ENCODE measurements at places on chromosomes 3 and 15.

- no peak for ATAC-seq
These were observed 60.6 kb downstream of the CYP11A1 start for GRCh38 chr15:74306781-74307217.

GRCh38 chr15:64209680-64210334 lies 47.0 kb upstream of the PPIB start:
- no peak for ATAC-seq

DNA sequence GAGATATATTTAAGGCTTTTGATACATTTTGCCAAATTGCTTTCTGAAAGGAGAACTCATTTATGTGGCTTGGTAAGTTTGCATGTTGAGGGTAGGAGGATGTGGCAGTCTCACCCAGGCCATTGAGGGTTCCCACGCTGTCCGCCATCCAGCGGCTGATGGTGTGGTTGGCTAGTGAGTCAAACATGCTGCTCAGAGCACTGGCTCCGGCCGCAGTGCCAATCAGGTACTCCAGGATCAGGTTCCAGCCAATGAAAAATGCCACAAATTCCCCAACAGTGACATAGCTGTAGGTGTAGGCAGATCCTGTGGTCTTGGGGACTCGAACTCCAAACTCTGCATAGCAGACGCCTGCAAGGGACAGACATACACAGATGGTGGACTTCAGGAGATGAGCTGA lies 82.3 kb downstream of the CLDN11 start:
- ATAC-seq = no peak

DNA sequence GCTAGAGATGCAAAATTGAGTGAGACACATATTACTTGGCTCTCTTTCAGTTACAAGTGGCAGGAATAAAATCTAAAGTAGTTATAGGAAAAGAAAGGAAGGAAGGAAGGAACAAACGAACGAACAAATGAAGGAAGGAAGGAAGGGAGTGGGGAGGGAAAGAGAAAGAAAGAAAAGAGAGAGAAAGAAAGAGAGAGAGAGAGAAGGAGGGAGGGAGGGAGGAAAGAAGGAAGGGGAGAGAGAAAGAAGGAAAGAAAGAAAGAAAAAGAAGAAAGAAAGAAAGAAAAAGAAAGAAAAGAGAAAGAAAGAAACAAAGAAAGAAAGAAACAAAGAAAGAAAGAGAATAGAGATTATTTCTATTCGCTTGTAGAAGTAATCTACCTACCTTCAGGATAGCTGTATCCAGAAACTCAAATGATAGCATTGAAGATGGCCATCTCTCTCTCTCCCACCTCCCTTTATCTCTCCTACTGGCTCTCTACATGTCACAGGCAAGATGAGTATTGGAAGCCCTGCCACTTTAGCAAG lies 229.7 kb upstream of the TLE3 start:
- no peak for ATAC-seq

DNA sequence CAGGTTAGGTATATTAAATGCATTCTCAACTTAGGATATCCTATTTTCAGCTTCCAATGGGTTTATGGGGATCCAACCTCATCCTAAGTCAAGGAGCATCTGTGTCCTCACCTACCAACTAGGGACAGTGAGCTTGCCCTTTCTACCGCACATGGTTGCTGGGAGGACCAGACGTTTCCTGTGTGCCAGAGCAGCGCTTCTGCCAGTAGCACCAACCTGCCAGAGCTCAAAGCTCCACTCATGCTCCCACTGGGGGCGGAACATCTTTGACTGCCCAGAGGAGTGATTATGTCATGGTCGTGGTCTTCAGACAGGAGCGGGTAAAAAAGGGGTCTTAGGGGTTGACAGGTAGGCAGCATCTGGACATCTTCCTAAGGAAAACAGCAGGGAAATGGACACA lies 24.7 kb downstream of the XPC start:
- no peak for ATAC-seq

- no peak for ATAC-seq
These were observed 234.8 kb upstream of the WNT5A start for GRCh38 chr3:55721716-55722484.

- ATAC-seq = no peak
These were observed 42.8 kb downstream of the ALDH1L1 start for GRCh38 chr3:126137490-126138130.

DNA sequence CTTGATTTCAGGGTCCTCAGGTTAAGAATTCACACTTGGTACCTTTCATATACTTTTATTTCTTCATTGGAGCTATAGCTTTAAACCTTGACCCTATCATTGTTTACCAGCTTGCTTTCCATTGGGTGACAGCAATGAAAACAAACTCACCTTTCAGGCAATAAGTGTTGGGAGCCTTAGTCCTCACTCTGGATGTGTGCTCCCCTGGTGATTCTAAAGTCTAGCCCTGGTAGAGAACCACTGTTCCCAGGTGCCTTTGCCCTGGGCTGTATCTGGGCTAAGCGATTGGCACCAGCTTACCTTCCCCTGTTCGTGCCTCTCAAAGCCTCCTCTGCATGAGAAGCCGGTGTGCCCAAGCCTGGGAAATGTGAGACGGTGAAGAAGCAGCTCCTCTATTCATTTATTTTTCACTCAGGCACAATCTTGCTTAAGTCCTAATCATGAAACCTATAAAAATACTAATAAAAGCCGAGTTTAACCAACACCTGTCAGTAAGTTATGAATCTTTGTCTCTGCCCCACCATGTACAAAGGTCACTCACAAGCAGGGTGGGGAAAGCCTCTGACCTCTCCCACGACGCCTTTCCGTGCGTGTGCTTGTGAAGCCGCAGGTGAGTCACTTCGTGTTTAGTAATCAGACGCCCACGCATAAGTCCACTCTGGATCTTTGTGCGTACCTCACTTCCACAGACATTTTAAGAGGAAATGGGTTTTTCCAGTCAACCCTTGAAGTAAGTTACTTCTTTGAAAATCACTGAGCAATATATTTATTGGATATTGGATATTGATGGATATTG lies 12.8 kb upstream of the ARRDC4 start:
- ATAC-seq = no peak

GRCh38 chr15:80478075-80478474 lies 73.9 kb downstream of the ARNT2 start:
- no peak for ATAC-seq

- ATAC-seq = no peak
These were observed 5.1 kb downstream of the HEMK1 start for GRCh38 chr3:50574444-50574831.

All from activated CD4-positive, CD25-positive, alpha-beta regulatory T cell treated with anti-CD3 and anti-CD28 coated beads, Interleukin-2, amount 50 U/mL, for 24 hours (primary cell).